ENCODE measurements at places on chromosomes 3 and 15.
A peak's percentile ranks its signal among the peaks of the same experiment; 100 is the strongest.

DNA sequence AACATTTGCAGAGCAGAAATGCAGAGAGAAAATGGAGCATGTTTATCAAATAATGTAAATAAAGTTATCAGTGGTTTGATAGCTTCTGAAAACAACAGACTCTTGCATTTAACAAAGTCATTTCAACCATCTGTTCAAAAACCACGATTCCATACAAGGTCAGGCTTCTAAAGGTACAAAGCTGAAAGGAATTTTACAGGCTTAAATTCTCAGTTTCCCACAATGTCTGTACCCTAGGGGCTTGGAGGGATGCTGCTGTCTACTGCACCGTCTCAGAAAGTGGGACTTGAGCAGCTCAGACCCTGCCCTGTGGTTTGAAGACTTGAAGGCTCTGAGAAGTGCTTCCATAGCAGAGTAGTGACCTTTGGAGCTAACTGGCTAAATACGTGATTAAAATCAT is 30.4 kb upstream of the TM4SF1 start:
- peak; percentile 35 for DNase-seq

GRCh38 chr15:42363487-42363886 is 4.2 kb downstream of the CAPN3 start:
- DNase-seq: no peak

DNA sequence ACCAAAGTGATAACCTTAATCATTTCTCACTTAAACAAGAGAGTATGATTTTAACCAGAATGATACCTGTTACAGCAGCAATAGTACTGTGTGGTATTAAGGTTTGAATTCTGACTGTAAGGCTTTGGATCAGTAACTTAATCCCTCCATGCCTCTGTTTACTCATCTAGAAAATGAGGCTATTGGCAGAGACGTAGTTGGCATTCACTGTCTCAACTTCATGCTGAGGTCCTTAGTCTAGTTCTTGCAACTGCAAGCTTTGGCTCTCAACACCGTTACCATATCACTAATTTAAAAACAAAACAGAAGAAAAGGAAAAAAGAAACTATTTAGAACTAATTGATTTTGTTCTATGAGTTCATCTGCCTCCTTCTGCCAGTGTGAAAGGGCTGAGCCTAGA is 875.4 kb downstream of the MCTP2 start:
- no peak for DNase-seq

GRCh38 chr3:141353652-141354495 is 14.4 kb upstream of the ZBTB38 start:
- DNase-seq: no peak

DNA sequence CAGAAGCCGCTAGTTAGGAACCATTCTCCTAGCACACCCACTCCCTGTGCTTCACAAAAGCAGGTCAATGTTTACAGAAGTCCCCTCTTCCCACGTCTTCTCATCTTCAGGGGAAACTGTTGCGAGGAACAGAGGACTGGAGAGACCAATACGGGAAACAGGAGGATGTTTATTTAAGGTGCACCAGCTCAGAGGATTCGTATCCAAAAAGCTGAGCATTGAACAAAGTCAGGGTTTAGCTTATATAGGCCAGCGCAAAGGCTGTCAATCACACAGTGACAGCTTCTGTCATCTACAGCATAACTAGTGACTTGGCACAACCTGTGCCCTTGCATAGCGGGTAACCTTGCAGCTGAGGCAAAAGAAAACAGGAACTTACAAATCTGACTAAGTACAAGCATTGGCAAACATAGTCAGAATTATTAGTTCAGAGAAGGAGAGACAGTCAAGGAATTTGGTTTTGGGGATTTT is 61.3 kb downstream of the ZDHHC19 start:
- DNase-seq: no peak

- no peak for DNase-seq
Observed at GRCh38 chr3:70393881-70394612, 81.6 kb upstream of the MDFIC2 start.

DNA sequence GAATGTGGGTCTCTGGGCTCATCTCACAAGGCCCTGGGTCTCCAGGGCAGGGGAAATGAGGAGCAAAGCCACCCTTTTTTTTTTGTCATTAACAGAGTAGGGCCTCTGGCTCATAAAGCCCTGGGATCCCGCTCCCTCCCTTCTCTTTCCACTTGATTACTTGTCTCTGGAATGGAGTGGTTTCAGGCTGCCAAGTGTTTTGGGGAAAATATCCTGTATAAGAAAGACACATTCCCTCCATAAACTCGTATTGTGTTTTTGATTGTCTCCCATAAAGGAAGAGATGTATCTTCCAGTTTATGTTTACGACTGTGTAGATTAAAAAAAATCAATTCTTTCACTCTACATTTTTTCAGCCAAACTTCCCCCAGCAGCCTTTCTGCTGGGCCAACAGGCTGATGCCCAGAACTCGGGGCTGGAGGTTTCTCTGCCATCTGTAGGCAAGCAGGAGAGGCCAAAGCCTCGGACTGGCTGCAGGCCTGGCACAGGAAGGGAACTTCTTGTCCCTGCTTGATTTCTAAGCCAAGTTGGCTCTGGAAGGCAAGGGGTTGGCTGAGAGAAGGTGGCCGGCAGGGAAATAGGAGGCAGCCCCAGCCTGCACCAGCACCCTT is 49.4 kb upstream of the INSYN1 start:
- no peak for DNase-seq

- DNase-seq: no peak
Observed at GRCh38 chr3:11546657-11547302, 96.9 kb downstream of the VGLL4 start.

GRCh38 chr3:102114264-102114979 is 265.1 kb downstream of the NFKBIZ start:
- DNase-seq: no peak

DNA sequence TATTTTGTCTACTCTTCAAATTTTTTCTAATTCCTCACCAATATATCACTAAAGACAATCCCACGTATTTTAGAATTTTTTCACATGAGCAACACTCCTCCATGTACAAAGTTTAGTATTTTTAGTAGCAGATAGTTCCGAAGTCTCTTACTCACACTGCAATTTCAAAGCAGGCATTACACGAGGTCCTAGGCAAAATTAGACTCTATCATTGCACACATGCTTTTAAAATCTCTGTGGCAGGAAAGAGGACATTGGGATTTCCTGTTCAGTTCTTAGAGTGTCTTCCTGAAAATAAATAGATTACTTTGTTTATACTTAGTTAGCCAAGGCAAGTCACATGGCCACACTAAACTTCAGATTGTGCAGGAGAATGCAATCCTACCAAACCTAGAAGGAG is 847.7 kb downstream of the ROBO2 start:
- DNase-seq: no peak

- DNase-seq: no peak
Observed at GRCh38 chr3:159455741-159456181, 532.9 kb upstream of the IL12A start.

- no peak for DNase-seq
Observed at GRCh38 chr15:65095747-65096104, 19.2 kb downstream of the KBTBD13 start.

- DNase-seq: no peak
Observed at GRCh38 chr3:126994661-126995245, 11.8 kb downstream of the PLXNA1 start.

- DNase-seq: no peak
Observed at GRCh38 chr3:152865668-152866245, 30.8 kb downstream of the P2RY1 start.
